ENCODE measurements at places on chromosomes 5 and 9.
A peak's percentile ranks its signal among the peaks of the same experiment; 100 is the strongest.

DNA sequence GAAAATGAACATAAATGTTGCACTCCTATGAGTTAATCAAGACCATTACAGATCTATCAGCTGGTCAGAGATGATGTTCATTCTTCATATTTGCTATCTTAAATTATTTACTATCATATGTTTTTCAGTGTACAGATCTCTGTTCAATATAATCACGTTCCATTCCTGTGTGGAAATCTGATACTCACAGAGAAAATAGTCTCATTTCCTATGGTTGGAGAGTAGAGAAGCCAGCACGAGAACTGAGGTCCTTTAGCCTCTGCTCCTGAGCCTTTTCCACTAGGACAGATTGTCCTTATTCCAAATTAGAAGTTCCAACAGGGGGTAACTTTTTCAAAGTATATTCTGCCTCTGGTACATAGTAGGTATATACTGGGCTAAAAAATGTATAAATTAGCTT lies 29.2 kb downstream of the UGCG start:
- DNase-seq: no peak

- no peak for DNase-seq
Observed at GRCh38 chr5:9316733-9317132, 229.1 kb downstream of the SEMA5A start.

DNA sequence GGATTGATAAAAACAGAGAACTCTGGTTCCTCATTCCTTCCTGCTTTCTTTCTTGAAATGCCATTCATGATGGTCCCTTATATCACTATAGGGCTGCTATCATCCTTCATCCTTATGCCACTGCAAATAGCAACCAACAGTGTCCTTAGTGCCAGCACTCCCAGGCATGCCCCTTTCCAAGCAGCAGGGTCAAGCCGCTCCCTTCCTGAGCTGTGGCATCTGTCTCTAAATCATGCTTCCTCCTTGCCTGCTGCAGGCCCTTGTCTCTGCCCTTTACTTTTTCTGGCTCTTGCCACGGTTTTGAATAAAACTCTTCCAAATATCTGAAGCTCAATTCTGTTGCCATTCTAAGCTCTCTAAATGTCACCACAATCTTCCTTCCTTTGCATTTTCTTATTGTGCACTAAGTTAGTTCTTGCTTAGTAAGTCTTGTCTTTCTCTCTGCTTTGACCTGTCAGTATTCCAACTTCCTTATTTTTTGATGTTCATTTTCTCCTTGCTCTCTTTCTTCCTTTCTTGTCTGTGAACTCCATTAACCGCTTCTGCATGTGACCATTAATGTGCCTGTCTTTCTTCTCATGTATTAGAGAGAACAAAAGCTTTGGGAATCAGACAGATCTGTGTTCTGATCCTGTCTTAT lies 19.9 kb downstream of the TLR4 start:
- DNase-seq: no peak

DNA sequence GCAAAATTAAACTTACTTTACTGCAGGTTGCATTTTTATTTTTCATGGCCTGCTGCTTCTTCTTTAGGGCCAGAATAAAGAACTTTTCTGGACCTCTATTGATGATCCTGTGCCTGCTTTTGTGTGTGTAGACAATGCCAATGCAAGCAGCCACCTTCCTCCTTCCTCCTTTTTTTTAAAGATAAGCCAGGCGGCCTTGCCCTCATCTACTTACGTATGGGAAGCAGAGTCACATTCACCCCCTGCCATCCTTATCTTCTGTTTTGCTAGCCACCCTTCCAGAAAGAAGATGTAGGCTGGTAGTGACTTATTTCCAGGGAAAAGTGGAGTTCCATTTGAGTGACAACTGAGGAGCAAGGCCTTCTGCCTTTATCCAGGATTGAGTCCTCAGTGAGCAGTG lies 122.9 kb downstream of the KDM4C start:
- no peak for DNase-seq

- peak; percentile 52 for DNase-seq
Observed at GRCh38 chr5:73625372-73625943, 538 bp upstream of the ARHGEF28 start.

GRCh38 chr5:149338364-149338763 lies 6.9 kb upstream of the GRPEL2 start:
- peak; percentile 14 for DNase-seq

DNA sequence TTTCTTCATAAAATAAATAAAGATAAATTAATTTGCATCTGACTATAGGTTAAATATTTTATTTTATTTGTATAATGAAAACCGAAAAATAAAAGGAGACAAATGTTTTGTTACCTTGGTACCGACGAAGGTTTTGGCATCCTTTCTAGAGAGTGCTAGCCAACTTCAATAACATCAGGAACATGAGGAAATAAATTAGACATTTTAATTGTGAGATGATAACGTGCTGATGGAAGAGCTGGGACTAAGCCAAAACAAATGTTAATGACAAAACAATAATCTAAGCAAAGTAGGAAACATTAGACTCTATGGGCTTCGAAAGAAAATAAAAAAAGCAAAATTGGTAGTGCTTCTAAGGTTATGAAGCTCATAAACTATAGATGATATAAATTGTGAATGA lies 201.0 kb downstream of the IRX2 start:
- DNase-seq: peak; percentile 85

Data from NCI-H1092 treated with DMSO at 0.1 percent for 48 hours (cell line).